ENCODE measurements at places on chromosomes 7 and 10.

DNA sequence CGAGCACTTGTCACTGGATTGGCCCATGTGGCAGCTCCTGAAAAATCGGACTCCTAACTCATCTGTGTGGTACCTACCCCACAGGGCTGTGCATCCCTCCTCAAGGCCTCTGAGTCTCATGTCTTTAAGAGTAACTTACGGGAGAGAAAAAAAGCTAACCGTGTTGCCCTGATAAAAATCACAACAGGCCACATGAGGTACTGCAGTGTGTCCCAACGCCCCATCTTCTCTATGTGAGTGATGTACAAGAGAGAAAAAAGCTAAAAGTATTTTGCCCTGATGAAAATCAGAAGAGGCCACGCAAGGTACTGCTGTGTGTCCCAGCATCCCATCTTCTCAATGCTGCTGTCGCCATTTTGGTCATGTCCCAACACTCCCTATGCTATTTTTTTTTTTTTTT is 41.2 kb upstream of the ADRB1 start:
- no peak for DNase-seq

DNA sequence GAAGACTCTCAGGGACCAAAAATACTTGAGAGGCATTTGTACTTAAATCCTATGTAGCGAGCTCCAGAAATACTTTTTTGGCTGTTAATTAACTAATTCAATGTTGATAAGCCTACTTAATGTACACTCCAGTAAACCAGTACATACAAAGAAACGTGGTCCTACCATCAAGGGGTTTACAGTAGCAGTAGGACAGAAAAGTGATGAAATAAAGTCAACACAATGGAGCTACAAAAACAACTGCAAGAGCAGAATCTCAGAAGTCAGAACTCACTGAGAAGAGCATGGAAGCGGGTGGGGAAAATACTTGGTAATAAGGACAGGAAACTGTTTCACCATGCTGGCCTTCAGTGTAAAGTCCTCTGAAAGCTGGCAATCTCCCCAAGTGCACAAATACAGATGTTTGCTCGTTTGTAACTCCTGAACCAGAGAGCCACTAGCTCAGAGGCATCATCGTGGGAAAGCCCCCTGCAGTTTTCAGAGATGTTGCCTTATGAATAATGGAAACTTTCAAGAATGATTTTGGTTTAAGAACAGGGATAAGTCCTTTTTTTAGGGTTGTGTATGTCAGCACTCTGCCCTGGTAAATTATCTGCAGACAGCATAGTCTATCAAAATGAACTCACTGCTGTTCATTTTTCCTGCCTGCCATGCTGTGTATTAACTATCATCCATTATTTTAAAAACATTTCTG is 233.2 kb downstream of the SORCS1 start:
- DNase-seq = no peak

- no peak for DNase-seq
Measured at GRCh38 chr7:40542982-40543741, 408.4 kb downstream of the SUGCT start.

DNA sequence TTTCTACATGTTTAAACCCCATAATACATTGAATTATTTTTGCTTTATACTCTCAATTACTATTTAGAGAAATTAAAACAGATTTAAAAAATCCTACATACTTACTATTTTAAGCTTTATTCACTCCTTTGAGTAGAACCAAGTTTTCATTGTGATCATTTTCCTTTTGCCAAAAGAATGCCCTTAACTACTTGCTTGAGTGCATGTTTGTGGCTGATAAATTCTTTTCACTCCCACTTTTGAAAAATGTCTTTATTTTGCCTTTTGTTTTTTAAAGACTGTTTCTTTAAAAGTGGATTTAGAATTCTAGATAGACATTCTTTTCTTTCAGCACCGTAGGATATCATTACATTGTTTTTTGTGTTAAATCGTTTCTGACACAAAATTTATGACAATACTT is 22.3 kb upstream of the AGR3 start:
- no peak for DNase-seq

- no peak for DNase-seq
Measured at GRCh38 chr10:50325449-50326171, 74.3 kb upstream of the ASAH2 start.

- no peak for DNase-seq
Measured at GRCh38 chr7:112386619-112387018, 63.6 kb upstream of the IFRD1 start.

DNA sequence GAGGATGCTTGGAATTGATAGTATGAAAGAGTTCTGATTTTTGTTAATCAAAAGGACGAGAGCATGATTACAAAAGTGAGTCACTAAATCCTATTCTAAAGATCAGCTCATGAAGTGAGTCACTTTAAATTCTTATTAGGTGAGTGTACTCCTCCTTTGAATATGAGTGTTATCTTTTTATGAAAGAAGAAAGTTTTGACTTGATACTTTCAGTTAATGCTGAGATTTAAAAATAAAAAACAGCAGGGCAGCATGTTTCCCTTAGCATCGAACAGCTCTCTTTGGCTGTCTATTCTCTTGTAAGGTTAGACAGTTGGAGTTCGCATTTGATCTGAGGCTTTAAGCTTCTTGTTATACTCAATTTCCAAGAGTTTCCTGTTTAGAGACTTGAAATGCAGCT is 222.0 kb downstream of the TWIST1 start:
- no peak for DNase-seq

GRCh38 chr10:13146379-13146778 is 15.0 kb upstream of the MCM10 start:
- no peak for DNase-seq
